ENCODE measurements at places on chromosomes 7 and 10.

DNA sequence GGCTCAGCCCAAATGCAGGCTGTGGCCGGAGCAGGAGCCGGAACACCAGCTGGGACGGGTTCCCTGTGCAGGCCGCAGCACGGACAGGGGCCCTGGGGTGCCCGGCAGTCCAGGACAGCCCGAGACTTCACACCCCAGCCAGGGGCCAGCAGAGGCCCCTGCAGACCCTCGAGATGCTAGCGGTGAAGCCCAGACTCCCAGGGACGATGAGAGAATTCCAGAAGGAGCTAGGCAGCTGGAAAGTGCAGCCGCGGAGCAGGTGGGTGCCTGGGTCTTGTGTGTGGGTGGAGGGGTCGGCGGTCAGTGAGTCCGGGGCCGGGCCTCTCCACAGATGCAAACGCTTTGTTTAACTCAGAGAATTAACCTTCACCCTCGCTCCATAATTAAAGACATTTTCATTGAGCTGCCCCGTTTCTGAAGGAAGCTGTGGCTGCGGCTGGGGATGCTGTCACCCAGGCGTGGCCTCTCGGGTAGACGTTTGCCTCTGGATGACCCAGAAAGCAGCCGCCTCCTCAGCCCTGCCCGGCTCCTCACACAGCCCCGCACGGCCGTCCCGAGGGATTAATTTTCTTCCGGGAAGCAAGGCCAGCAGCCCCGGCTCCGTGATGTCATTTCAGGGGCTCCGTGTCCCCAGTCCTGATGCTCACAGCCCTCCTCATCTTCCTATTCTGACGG is 26.5 kb downstream of the KNDC1 start:
- DNase-seq, result no peak

DNA sequence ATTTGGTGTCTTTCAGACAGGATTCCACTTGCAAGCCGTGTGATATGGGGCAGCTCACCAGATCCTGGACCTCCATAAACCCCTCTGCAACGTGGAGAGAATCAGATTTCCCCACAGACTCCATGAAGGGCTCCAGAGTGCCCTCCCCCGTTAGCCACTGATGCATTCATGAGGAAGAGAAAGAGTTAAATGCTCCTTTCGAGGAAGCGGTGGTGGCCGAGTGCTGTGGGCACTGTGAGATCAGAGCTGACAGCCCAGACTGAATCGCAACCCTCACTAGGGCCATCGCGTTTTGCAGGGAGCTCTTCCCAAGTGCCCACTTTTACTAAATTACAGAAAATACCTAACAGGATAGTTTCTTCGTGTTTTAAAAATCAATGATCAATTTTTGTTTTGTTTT is 226.3 kb upstream of the ZNF32 start:
- no peak for DNase-seq

DNA sequence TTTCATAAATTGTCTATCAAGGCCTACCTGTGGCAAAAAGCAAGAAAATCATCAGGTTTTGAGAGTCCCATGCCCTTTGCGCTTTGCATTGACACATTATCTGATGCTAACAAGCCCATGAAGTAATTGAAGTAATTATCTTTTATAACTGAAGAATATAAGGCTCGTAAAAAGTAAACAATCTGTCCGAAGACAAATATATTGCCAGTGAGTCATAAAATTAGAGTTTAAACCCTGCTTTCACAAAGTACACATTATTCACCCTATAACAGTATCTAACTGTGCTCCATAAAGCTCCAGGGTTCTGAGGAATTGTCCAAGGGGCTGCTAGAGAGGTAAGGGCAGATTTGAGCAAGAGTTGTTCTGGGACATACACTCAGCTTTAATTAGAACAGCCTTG is 102.3 kb upstream of the PPP1R3A start:
- no peak for DNase-seq

GRCh38 chr7:66308411-66308810 is 103.3 kb downstream of the TPST1 start:
- no peak for DNase-seq

GRCh38 chr10:60549686-60550085 is 160.0 kb upstream of the ANK3 start:
- no peak for DNase-seq

DNA sequence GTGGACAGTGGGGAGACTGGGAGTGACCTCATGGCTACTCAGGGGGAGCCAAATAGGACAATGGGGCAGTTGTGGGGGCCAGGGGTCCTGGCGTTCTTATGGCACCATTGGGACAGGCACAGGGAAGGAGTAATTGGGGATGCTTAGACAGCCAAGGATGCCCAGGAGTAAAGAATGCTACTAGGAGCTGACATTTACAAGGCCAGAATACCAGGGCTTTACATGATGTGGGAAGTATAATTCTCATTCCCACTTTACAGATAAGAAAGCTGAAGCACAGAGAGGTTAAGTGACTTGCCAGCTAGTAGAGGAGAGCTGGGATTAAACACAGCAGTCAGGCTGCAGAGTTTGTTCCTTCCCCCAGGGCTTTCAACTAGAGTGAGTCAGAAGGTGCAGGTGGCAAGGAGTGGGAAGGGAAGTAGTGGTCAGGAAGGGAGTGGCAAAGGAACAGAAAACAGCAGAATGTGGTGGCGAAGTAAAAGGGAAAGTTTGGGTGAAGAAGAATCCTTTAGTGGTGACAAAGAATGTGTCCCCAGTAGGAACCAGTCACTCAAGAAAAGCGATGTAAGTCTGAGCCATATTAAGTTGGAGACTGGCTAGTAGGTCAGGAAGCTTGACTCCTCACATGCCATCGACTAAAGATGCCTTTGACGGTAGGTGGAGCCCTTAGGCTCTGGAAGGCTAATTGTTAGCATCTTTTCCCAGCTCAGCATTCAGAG is 32.8 kb downstream of the CPVL start:
- no peak for DNase-seq

GRCh38 chr10:35643151-35644049 is 1.3 kb upstream of the FZD8 start:
- no peak for DNase-seq

- no peak for DNase-seq
These were observed 413.7 kb upstream of the GHITM start for GRCh38 chr10:83725567-83725966.

- no peak for DNase-seq
These were observed 158.8 kb upstream of the INHBA start for GRCh38 chr7:41861642-41862041.

- no peak for DNase-seq
These were observed 119.6 kb downstream of the ZMIZ1 start for GRCh38 chr10:79188154-79188965.

DNA sequence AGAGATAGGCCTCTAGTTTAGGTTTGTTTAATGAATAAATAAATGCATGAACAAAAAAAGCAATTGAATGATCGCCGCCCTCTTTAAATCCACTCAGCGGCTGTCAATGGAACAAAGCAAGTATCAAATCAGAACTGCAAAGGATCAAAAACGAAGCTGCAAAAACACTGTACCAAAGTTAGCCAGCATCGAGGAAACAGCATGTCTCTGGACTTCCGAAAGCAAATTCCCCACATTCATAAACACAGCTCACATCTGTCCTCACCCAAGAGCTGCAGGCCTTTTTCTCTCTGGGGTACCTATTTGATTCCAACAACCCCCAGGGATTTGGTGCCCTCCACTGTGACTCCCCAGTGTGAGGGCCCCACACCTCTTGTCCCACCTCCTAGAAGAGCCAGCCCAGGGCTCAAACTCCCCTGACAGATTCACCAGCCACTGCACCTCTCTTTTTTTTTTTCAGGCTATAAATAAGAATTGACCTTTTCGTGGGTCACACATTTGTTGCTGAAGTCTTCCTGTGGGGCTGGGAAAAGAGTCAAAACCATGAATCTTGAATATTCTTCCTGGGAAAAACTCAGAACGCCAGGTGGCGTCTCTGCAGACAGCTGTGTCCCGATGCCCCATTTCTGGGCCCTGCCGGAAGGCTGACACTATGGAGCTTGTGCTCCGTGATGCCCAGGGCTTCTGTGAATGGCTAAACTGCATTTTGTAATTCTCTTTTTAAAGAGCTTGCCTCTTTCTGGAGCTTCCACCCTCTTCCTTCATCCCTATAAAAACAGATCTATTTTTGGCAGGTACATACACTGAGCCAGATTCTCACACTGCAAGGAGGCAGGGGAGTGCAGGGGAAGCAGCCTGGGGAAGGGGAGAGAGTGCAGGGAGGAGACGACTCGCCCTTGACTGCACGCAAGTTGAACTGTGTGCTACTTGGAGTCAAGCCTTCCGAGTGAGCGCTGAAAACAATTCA is 51.7 kb downstream of the HSPA12A start:
- DNase-seq, result no peak

DNA sequence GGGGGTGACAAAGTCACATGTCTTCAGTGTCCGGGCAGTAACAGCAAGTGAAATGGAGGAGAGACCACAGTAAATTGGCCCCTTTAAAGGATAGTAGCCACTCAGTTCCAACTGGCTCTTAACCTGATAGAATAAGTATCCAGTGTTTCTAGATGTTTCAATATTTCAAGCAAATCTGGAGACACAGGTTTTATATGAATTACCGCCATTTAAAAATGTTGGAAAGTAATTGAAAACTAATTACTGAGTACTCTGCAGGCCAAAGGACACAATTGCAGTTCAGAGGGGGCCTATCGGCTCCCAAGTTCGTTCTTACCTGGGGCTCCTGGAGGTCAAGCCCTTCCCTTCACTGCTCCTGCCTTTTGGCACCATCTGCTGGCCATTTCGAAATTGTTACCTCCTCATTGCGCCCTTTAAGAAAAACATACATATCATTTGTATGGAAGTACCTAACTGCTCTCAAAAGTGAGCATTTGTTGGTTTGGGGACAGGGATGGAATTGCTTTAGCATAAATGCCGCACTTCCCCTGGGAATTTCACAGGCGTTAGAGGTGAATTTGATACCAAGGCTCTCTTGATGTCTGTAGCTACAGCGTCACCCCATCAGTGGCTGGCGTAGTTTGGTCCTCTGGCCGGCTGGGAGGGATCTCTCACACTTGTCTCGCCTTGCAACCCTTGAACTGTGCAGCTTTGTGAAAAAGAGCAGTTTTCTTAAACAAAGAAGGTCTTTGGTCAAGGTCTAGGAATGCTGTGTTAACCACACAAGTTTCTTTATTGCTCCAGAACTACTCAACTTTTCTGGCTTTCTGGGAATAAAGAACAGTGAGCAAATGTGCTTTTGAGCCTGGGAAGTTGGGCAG is 220.0 kb downstream of the ARHGAP21 start:
- DNase-seq, result no peak

DNA sequence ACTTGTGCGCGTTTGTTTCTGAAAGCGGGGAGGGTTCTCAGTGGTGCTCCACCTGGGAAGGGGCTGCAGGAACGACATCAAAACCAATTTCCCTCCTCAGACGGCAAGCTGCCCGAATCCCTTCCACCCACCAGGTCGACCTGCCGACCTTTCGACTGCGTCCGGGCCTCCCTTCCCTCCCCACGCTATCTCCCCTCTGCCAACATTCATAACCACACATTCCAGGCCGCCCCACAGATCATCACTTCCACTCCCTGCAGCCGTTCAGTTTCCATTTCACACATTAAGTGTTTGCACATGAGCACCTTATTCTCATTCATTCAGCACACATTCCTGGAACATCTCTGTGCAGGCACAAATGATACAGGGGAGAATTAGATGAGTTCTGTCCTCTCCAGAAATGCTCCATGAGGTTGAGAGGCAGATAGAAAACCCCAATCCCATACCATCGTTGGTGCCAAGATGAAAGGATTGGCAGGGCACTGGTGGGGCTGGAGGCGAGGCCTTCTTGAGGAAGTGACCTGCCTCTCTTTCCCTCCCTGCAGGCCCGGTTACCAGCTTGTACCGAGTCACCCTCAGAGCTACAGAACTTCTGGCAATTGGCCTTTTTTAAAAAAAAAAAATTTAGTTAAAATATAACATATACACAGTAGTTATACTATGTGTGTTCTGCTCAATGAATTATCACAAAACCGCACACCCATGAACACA is 70.0 kb downstream of the MINDY4 start:
- DNase-seq, result no peak

- DNase-seq, result no peak
These were observed 64.8 kb upstream of the TFEC start for GRCh38 chr7:116095396-116095795.

DNA sequence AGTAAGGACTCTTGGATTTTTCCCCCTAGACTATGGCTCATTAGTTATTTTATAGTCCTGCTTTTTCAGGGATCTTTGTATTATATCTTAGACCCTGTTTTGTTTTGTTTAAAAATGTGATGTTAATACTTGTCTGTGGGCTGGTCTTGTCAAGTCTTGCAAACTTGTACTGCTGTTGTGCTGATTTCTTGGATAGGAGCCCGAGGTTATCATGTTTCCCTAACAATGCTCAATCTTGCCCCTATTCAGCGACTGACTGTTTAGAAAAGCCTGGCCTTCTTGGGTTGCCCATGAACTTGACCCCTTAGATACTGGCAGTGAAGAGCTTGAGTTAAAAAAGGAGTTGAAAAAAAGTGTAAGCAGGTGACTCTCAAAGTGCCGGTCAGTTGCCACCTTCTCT is 115.7 kb downstream of the KIAA1217 start:
- no peak for DNase-seq

DNA sequence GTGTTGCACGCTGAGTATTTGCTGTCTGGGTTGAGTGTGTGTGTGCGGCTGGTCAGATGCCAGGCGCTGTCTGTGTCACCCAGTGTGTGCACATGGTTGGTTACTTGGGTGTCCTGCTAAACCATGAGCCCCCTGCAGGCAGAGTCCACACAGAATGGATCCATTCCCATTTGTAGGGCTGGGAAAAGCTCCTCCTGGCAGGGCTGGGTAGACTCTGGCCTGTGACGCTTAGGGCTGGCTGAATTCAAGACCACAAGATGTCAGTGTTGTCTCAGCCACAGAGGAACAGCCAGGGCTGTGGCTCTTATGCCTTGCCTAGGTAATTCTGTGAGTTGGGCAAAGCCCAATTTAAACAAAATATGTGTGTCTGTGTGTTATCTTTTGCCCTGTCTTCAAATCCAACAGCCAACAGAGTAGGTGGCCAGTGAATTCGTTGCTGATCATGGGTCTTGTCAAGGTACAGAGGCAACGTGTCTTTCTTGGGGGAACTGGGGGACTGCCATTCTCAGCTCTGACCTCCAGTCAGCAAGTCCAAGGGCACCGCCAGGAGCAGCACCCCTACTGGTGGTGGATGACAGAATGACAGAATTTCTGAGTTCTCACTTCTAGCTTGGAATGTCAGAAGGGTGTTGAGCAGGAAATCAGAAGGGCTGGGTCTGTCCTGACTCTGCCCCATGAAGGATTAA is 285.1 kb downstream of the CCSER2 start:
- DNase-seq, result no peak

DNA sequence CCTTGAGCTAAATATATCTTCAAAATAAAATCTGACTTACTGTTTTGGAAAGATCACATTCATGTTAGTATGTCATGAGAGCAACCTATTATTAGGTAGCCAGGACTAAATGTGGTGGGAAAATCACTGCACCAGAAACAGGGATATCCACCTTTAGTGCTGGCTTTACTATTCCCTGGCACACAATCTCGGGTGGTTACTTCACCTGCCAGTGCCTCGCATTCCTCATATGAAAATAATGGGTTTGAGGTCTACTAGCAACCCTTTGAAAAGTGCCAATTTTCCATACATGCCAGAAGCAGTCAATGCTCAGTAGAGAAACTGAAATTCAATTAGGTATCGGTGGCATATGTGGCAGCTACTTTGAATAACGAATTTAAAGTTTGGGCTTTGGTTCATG is 36.8 kb downstream of the PTN start:
- DNase-seq, result no peak

GRCh38 chr10:46062723-46063428 is 16.8 kb upstream of the MSMB start:
- DNase-seq, result no peak

GRCh38 chr7:30038196-30038980 is 10.2 kb downstream of the PLEKHA8 start:
- DNase-seq, result no peak

Data from stimulated activated CD8-positive, alpha-beta memory T cell treated with anti-CD3 and anti-CD28 coated beads, Interleukin-12 subunit alpha, Interleukin-12 subunit beta, amount 100 ng/mL, for 4 hours (primary cell).